ENCODE measurements at places on chromosomes 1 and 21.
A peak's percentile ranks its signal among the peaks of the same experiment; 100 is the strongest.

DNA sequence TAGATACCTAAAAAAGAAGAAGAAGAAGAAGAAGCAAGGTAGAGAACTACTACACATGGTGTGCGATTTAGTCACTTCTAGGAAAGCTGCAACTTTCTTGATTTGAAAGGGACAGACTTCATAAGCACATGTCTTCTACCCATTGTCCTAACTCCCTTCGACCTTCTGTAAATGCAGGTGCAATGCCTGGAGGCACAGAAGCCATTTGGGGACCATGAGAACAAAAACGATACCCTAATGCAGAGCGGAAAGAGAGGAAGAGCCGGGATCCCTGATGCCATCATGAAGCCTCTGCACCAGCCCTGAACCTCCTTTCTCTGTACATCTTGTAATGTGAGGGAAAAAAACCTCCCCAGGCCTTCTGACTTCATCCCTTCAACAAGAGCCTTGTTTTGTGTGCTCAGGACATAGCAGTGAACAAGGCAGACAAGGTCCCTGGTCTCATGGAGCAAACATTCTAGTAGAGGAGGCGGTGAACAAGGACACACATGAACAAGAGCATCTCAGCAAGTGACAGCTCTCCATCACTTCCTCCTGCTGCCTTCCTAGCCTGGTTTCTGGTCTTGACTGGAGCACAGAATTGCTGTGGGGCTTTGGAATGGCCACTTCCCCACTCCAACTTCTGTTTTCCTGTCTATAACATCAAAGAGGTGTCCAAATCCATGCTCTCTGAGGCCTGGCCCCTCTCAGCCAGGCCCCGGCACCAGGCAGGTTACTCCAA is 5.5 kb upstream of the LAPTM5 start:
- no peak for DNase-seq

DNA sequence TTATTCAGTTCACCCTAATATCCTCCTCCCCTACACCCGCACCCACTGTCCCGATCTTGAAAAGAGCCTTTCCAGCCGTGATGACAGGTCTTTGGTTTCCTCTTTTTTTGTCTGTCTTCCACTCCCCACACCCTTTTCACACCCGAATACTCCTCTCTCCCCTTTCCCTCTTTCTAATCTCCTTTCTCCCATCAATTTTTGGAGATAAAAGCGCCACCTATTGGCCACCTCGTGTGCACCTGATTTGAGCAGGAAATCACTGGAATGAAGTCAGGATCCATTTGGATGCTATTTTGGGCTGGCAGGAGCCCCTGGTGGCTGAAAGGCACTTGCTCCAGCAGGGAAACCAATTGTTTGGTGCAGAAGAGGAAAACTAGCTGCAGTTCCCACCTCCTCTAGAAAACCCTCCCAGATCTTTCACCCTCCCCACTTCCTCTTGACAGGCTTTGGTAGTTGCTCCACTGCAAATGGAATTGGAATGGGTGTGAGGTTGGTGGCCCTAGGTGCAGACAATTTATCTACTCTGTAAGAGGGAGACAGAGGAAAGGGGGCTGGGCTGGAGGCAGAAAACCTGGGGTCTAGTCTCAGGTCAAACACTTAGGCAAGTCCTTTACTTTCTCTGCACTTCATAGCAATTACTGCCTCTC is 8.4 kb downstream of the FOXE3 start:
- no peak for DNase-seq

DNA sequence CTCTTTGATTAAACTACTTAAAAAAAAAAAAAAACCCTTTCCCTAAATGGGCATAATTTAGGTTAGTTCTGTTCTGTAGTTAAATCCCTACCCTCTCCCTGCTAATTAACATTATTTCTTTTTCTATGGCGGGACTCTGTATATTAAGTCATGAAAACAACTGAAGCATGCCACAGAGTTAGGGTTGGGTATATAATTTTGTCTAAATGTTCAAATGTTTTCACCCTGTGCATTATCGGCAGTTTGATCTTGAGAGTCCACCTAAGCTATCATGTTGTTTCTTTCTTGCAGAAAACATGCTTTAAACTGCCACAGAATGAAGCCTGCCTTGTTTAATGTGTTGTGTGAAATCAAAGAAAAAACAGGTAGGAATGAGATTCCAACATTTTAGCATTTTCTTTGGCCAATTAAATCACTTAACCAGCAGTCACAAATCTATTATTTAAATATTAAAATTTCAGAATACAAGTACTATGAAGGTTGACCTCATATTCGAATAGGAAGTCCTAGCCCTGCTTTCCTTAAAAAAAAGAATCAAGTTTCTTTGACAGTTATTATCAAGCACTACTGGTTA is 4.0 kb downstream of the PBX1 start:
- DNase-seq, result no peak

GRCh38 chr1:39852214-39852791 is 31.0 kb downstream of the TRIT1 start:
- DNase-seq, result no peak

DNA sequence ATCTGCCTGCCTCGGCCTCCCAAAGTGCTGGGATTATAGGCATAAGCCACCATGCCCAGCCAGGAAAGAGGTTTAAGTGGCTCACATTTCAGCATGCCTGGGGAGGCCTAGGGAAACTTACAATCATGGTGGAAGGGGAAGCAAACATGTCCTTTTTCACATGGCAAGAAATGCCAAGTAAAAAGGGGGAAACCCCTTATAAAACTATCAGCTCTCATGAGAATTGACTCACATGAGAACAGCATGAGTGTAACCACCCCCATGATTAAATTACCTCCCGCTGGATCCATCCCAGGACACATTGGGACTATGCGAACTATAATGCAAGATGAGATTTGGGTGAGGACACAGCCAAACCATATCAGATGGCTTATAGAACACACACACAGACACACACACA is 8.8 kb upstream of the KLHL12 start:
- DNase-seq, result no peak

DNA sequence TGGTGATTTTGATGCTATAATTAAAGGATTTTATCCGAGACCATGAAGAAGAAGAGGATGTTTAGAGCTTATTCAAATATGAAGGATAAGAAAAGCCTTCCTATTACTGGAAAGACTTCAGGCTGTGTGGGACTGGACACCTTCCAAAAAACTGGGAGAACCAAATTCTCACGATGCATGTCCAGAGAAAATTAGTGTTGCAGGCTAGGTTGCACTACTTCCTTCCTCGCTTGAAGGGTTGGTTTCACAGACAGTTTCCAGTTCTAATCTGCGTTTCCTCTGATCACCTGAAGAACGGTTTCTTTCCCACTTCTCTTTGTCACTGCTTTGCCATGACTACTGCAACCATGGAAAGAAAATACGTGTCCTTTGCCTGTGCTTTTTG is 2.0 kb downstream of the MTARC2 start:
- no peak for DNase-seq

- DNase-seq, result no peak
Observed at GRCh38 chr1:183506561-183506960, 34.3 kb downstream of the SMG7 start.

DNA sequence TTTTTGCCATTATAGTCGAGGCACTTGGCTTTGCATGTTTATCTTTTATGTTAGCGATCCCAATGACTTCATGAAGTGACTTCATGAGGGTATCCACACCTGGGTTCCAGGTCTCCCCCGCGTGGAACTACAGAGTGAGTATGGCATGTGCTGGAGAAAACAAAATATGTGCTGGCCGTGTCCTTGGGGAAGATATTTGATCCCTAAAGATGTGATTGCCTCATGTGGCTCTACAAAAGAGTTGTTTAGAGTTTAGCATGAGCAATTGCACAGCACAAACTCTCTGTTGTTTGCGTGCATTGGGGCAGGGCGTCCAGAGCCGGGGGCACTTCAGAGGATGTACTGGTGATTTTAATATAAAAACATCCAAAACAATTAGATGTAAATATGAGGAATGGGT is 4.8 kb downstream of the IL10RB start:
- DNase-seq, result no peak

GRCh38 chr1:203178821-203179666 is 3.4 kb upstream of the MYBPH start:
- DNase-seq, result no peak

DNA sequence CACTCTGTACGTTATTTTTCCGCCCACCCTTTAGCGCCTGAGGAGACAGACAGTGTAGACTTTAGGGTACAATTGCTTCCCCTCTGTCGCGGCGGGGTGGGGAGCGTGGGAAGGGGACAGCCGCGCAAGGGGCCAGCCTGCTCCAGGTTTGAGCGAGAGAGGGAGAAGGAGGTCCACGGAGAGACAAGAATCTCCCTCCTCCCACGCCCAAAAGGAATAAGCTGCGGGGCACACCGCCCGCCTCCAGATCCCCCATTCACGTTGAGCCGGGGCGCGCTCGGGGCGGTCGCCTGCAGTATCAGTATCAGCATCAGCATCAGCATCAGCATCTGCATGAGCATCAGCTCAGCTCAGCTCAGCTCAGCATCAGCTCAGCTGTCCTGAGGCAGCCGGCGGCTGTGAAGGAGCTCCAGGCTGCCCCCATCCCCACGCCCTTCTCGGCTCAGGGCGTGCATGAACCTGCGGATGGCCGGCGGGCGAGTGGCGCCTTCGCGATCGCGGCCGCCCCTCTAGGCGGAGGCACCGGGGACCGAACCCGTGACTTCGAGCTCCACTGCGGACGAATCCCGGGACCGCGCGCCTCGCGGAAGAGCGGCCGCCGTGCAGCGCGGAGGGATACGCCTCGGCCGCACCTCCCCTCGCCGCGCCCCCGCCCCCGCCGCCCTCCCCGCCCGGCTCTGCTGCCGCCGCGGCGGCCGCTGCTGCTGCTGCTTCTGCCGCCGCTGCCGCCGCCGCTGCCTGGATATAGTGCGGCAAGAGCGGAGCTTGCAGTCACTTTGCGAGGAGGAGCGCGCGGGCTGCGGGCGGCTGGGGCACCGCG is at the start of gene NCAM2:
NCAM2 (plus strand) TSS at position 774 of the 820 bp plus-strand sequence.
- peak; percentile 77 for DNase-seq

GRCh38 chr1:89949991-89950624 is 44.8 kb upstream of the ZNF326 start:
- DNase-seq, result no peak

DNA sequence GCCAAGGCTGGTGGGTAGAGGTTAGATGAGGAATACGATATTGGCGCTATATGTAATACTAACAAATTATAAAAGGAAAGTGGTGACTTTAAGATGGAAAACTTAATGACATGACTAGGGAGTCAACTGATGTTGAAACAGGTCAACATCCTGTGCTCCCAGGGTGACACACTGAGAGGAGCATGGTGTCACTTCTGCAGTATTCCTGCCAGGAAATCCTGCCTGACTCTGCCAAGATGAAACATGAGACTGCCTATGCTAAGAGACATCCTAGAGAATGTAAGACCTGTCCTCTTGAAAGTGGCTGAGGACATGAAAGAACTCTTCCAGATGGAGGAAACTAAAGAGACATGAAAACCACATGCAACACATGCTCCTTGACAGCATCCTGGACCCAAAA is 65.0 kb upstream of the KCND3 start:
- DNase-seq, result no peak

- DNase-seq, result no peak
Observed at GRCh38 chr21:44406953-44407352, 48.4 kb upstream of the LRRC3 start.

DNA sequence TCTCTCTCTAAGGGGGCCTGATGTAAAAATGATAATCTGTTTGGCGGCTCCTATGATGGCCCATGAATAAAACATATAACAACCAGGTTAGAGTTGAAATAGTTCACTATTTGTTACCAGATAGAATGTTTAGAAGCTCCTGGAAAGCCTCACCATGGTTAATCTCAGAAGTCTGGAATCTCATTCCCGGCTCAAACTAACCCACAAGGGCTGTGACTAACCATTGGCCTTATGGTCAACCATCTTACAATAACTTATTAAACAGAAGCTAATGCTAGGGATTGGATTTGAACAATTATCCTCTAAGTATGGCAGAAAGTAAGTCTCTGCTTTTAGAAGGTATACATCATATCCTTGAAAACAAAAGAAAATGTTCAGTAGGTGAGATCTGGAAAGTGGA is 134.1 kb upstream of the ADGRL2 start:
- no peak for DNase-seq

DNA sequence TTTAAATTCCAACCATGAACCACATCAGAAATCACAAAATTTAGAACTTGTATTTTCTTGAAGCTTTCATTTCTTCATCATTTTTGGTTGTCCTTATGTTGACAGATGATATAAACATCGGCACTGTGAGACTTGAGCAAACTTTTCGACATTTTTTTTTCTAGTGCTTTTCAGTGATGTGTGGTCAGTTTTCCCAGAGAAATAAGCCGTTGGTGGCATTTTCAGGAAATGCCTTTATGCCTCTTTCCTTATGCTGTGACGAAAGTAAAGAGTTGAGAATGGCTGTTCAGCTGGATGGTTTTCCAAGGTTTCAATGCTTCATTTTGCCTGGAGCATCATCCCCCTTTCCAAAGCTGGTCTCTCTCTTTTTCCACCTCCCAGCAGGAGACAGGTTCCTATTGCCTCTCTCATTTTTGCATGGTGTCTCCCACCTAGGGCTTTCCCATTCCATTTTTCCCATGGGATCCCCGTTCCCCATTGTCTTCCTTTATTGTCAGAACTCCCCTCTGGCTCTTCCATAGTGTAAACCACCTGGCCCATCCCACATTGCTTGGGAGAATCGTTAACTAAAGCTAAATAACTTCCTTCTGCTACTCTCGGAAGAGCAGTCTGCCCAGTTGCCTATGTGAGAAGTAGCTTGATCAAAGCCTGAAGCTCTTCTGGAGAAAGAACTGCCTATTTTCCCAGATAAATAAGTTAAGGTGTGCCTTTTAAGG is 61.4 kb upstream of the DYNLT5 start:
- DNase-seq, result no peak

DNA sequence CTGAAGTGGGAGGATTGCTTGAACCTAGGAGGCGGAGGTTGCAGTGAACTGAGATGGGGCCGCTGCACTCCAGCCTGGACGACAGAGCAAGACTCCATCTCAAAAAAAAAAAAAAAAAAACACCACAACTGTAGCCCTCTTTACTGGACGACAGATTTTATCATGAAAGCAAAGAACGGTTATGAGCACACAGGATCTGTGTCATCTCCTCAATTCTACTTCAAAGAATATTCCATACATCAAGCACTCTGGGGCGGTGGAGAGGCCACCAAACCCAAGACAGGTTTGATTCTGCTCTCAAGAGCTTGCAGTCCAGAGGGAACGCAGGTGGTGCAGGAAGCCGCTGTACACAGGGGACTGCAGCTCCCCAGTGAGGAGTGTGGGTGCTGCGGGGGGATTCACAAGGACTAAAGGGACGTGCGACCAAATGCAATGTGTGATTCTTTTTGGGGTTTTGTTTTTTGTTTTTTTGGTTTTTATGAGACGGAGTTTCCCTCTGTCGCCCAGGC is 110.1 kb downstream of the SPSB1 start:
- no peak for DNase-seq

- no peak for DNase-seq
Observed at GRCh38 chr1:115560027-115560426, 81.7 kb upstream of the VANGL1 start.

DNA sequence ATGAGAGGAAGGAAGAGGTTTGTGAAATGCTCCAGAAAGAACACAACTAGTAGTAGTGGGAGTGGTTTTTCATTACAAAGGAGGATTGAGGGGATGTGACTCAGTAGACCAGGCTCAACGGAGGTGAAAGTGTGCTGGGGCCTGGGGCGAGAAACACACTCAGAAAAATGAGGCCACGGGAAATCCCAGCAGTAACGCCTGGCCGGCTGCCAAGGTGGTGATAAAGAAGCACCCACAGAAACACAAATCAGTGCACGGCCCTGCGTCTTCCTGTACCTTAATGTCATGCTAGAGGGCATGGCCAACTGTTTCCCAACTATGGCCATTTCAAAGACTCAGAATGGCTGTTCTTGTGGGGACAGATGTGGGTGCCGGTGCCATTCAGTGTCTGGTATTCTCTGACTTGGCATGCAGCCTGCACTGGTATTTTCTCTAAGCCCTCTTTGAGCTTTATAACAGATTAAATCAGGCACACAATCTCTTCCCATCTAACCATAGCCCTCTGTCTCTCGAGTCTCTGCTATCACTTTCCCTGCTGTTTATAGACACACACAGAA is 38.2 kb downstream of the URB2 start:
- DNase-seq, result peak; percentile 48
